NCI-H1092 treated with DMSO at 0.1 percent for 48 hours (cell line): ENCODE measurements at places on chromosomes 6 and 20.

DNA sequence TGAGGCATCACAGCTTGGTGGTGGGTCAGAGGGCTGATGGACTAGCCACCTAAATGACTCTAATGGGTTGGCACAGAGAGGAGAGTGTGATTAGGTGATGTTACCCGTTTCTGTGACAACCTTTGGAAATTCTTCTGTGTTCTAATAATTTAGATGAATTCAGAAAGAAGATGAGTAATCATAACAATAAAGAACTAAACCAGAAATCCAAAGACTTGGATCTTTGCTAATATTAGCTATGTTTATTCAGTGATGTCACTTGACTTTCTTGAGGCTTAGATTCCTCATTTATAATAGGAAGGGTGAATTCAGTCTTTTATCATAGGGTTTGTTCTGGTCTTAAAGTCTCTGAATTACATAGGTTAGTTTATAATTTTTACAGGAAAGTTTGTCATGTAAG lies 19.9 kb downstream of the CRYBG1 start:
- no peak for DNase-seq

DNA sequence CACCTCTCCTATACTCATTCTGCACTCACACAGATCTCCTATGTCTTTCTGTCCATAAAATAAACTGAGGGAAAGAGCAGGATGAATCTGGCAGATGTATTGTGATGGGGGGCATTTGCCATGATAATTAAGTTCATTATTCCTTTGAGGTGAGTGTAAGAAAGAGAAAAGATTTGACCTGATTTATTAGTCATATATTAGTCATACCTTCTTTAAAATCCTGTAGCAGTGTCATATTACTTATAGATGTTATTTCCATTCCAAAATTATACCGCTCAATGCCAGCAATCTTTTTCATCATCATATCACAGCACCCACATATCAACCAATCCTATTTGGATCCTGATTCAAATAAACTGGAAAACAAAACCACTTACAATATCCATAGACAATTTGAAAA lies 733.3 kb upstream of the SLC35B3 start:
- DNase-seq, result no peak

DNA sequence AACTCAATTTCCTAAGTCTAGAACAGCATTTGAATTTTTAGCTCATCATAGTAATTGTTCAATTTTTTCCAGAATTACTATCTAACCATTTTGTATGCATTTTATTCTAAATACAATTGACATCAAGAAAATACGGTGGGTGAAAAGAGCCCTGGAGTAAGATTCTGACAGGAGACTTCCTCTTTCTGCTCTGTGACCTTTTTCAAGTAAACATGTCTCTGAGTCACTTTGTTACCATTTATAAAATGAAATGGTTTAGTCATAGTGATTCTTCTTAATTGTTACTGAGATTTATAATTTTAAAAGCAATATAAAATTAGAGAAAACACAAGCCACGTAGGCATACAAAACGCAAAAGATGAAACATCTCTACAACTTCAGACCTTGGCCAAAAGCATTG lies 80.2 kb downstream of the PLCB1 start:
- no peak for DNase-seq

DNA sequence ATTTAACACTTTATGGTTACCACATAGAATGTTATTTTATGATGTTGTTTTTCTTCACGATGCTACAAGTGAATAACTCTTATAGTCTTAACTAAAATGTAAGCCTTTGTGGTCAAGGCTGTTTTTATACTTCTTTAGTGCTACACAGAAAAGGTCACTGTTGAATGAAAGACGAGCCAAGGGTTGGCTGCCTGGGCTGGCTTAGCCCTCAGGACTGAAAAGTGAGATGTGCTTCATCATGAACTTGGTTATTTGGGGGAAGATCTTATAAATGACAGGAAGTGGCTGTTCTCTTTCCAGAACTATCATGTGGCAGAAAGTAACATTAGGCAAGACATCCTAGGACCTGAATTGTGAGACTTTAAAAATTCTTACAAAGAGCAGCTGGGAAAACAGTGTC lies 404.0 kb downstream of the BTBD3 start:
- no peak for DNase-seq

DNA sequence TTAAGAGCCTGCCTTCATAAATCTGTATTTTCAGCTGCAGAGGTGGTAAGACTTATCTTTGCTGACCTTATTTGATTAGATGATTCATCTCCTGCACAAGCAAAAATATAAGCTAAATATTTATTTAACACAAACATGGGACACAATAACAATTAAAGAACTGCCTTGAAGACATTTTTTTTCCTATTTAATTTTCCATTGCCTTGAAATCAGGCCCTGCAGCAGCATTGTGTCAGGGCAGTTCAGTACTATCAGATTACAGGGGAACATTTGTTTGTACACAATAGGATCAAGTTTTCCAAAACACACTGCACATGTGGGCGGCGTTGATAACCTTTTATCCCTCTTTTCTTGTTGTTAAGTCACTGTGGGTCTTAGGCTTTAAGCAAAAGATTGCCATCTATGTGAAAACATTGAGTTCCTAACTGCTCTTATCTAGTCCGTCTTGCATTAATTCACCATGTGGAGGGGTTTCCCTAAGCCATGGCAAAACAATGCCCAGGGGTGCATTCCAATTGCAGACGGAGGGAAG lies 7.4 kb downstream of the ADGRF5 start:
- no peak for DNase-seq

- DNase-seq, result no peak
Observed at GRCh38 chr6:56953597-56954402, 1.1 kb upstream of the BEND6 start.

- no peak for DNase-seq
Observed at GRCh38 chr6:157164972-157165371, 158.3 kb downstream of the TMEM242 start.

DNA sequence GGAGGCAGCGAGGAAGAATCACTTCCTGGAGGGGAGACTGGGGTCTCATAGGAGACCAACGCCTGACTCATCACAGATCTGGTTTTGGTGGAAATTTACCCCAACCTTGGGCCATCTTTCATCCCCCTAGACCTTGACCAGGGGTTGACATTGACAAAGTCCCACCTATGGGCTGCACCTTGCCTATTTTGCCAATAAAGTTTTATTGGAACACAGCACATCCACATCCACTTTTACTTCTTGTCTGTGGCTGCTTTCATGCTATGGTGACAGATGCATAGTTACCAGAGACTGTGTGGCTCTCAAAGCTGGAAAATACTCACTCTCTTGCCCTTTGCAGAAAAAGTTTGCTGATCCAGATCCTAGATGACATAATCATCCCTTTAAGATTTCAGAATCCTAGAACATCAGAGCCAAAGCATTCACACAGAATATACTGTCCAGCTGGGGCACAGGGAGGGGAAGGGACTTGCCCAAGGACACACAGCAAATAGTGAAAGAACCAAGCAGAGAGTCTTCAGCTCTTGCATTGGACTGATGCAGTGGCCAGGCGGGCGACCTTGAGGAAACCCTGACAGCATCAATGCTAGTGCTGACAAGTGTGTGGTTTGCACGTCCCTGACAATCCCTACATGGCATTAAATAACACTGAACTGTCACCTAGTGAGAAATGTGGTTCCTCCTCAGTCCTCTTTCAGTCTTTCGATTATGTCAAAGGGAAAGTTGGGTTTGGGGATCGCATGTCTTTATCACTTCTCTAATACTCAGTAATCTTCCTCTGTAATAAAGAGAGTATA lies 41.2 kb downstream of the CD40 start:
- DNase-seq, result no peak

DNA sequence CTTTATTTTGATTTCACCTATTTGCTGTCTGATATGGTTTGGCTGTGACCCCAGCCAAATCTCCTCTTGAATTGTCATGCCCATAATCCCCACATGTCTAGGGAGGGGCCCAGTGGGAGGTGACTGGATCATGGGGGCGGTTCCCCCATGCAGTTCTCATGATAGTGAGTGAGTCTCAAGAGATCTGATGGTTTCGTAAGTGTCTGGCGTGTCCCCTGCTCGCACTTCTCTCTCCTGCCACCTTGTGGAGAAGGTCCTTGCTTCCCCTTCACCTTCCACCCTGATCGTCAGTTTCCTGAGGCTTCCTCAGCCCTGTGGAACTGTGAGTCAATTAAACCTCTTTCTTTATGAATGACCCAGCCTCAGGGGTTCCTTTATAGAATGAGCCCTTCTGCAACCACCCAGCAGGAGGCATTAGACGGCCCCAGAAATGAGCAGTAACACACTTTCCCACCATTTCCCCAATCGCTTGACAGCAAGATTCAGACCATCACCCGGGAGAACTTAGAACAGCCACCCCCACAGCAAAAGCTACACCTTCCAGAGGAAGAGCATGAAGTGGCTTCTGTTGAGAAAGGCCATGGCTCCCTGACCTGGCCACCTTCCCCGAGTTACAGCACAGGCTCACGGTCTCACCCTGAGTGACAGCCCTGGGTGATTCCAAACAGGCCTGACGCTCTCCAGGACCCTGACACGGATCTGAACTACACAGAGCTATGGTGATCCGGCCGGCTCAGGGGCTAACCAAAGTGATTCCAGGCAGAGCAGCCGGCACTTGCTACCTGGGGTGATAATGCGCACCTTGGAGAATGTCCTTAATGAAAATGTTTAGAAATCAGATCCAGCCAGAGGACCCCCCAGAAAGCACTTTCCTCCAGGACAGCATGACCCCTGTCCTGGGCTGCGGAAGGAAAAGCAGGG lies 131.2 kb upstream of the CDH4 start:
- peak; percentile 66 for DNase-seq

DNA sequence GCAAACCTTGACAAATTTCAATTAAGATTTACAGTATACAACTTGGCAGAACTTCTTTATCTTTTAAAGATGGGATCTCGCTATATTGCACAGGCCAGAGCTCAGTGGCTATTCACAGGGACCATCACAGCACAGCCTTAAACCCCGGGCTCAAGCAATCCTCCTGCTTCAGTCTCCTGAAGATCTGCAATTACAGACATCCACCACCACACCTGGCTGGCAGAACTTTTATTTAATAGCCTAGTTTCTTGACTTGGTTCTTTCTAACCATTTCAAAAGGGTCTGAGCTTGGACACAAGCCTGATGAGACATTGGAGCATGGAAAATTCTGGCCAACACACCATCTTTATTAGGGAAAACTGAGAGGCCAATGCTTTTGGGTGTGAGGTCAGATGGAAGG lies 151.6 kb upstream of the KCNG1 start:
- DNase-seq, result no peak

GRCh38 chr6:85362652-85363310 lies 87.1 kb upstream of the NT5E start:
- DNase-seq, result no peak

- no peak for DNase-seq
Observed at GRCh38 chr6:124887872-124888580, 74.2 kb upstream of the RNF217 start.

DNA sequence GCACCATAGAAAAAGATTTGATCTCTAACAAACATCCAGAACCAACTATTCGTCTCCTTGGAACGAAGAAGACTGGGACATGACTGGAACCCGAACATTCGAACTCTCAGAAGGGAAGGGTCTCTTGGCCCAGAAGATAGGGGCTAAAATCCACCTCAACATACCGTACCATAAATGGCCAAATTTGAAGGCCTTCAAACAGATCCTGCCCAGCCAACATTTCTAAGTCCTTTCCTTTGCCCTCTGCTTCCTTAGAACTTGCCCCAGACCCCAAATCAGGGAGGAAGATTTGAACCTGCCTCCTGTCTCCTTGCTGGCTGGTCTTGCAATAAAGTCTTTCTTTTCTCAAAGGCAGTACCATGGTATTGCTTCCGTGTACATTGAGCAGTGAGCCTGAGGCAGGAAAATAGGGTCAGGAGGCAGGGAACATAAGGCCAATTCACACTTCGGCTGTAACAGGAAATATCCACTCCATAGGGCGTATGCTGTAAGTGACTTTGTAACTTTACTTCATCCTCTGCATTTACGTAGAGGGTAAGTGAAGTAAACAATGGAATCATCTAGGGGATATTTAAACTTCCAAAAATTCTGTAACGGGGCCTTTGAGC lies 1.8 kb upstream of the PXDC1 start:
- no peak for DNase-seq

DNA sequence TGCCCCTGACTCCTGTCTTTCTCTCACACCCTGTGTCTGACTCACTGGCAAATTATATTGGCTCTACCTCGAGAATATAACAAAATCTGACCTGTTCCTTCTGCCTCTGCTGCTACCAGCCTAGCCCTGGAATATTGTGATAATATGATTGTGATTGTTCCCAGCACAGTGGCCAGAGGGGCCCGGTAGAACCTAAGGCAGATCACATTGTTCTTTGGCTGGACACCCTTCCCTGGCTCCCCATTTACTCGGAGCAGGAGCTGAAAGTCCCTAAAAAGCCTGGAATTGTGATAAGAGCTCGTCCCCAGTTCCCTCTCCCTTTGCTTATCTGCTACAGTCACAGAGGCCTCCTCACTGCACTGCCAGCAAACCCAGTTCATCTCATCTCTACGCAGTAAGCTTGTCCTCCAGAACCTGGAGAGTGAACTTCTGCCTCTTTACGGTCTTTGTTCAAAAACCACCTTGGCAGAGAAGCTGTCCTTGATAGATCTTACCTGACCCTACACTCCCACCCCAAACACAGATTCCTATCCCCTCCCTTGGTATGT lies 21.8 kb downstream of the SERPINB6 start:
- DNase-seq, result no peak

DNA sequence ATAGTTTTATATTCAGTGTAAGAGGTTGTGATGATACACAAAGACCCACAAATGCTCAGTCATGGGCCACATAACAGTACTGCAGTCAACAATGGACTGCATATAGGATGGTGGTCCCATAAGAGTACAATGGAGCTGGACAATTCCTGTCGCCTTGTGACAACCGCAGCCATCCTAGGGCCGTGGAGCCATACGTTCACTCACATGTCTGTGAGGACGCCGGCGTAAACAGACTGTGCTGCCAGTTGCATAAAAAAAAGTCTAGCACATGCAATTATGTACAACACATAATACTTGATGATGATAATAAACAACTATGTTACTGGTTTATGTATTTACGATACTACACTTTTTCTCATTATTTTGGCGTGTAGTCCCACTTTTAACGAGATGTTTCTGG lies 30.9 kb downstream of the BFSP1 start:
- DNase-seq, result no peak
